SK-N-SH treated with all-trans-retinoic acid at 6 μM for 48 hours (cell line): ENCODE measurements at places on chromosomes 13 and 19.
A peak's percentile ranks its signal among the peaks of the same experiment; 100 is the strongest.

GRCh38 chr13:77703408-77703807 lies 5.9 kb downstream of the SLAIN1 start:
- ATAC-seq: no peak

DNA sequence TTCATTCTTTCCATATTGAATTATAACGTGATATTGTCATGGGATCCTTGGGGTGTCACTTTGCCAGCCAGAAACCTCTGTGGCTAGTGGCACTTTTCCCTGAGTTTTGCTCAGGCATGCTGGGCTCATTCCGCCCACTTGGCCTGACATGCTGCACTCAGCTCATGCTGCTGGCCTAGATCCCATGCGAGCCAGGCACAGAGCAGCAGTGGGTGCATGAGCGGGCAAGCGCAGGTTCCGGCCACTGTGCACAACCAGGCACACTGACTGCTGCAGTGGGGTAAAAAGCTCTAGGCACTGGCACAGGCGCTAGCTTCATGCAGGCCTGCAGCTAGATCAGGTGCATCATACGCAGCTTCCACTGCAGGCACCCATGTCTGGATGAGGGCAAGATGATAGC lies 221.2 kb downstream of the MAB21L1 start:
- no peak for ATAC-seq

- ATAC-seq: no peak
Measured at GRCh38 chr13:95317039-95317989, 16.1 kb upstream of the ABCC4 start.

DNA sequence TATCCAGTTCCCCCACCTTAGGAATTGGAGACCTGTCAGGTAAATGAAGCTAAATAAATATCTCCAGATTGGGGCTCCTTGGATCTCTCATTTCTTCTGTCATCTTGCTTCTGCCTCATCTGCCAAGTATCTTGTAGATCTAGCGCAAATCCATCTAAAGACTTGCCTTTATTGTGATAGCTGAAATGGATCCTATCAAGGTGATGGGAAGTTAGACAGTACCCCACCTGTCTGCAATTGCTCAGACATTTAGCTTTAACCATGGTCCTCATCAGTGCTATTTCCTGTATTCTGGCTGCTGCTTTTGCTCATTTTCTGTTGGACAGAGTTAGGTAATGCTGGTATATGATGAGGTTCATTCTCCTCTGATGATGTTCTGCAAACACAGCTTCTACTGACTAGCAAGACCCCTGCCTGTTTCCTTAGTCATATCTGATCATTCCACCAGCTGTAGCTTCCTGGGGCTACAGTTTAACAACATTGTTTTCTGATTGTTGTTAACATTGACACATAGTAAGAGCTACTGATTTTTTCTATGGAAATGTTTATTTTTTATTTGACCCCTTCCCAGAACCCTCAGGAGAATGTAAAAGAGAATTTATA lies 340.0 kb downstream of the DCT start:
- peak; percentile 38; the same call in 2 of the 3 replicates for ATAC-seq

- no peak for ATAC-seq
Measured at GRCh38 chr19:34393629-34394028, 10.6 kb upstream of the PDCD2L start.

GRCh38 chr19:4538601-4538954 lies 1.3 kb downstream of the LRG1 start:
- ATAC-seq: no peak

- ATAC-seq: no peak
Measured at GRCh38 chr13:55155046-55155445, 1985.7 kb upstream of the PRR20A start.

GRCh38 chr19:2014731-2015607 lies 545 bp downstream of the BTBD2 start:
- ATAC-seq: peak; percentile 38

- no peak for ATAC-seq
Measured at GRCh38 chr13:100876044-100876403, 201.4 kb upstream of the TMTC4 start.

DNA sequence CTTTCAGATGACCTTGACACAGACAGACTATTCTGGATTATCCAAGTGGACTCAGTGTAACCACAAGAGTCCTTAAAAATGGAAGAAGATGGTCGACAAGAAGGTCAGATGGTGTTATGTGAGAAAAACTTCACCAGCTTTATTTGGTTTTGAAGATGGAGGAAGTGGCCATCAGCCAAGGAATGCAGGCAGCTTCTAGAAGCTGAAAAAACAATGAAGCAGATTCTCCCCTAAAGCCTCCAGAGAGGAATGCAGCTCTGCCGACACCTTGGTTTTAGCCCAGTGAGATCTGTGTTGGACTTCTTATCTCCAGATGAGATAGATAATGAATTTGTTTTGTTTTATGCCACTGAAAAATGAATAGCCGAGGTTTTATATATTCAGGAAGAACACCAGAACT lies 501.5 kb downstream of the DCT start:
- no peak for ATAC-seq

DNA sequence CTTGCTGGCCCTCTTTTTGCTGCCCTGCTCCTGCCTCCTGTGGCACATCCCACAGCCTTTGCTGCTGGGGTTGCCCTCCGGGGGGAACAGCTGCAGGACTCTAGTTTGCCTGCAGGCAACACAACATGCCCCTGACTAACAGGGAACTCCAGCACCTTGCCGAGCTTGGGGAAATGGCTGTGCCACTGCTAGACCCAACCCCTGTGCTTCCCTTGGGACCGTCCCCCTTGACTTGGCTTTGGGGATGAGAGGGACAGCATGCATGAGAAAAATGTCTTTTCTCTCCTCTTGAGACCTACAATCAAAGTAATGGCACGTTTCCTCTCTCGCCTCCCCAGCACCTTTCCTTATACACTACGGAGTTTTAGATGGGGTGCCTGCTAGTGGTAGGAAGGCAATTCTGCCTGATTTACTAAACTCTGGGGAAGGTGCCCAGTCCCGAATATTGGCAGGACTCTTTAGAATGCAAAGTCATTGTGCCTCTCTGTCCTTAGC lies 12.4 kb upstream of the VWA8 start:
- ATAC-seq: no peak

- no peak for ATAC-seq
Measured at GRCh38 chr19:15028490-15028889, 20.8 kb upstream of the CASP14 start.

DNA sequence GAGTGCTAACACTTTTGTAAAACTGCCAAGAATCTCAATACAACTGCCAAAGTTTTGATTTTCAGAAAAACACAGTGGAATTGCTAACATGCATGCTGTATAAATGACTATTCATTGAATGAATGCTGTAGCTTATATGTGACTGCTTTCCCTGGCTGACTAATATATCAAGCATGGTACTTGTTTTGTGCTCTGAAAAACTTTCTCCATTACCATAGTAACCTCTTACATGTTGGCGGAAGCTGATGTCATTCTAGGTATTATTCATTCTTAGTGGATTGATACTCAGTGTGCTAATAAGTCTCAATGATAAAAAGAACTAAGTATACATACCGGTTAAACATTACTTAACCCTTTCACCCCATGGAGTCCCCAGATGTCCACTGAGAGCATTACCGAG lies 166.1 kb upstream of the MYO16 start:
- ATAC-seq: no peak; the same call in 2 of the 3 replicates

- ATAC-seq: no peak
Measured at GRCh38 chr13:100274942-100275506, 186.1 kb downstream of the PCCA start.

- peak; percentile 10; the same call in 1 of the 3 replicates for ATAC-seq
Measured at GRCh38 chr19:46925548-46925950, 64.8 kb downstream of the ARHGAP35 start.

DNA sequence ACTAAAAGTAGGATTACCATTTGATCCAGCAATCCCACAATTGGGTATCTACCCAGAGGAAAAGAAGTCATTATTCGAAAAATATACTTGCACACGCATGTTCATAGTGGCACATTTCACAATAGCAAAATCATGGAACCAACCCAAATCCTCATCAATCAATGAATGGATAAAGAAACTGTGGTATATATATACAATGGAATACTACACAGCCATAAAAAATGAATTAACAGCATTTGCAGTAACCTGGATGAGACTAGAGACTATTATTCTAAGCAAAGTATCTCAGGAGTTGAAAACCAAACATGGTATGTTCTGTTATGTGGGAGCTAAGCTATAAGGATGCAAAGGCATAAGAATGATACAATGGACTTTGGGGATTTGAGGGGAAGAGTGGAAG lies 3.0 kb downstream of the ZNF708 start:
- no peak for ATAC-seq

GRCh38 chr13:78659732-78660494 lies 958 bp upstream of the OBI1 start:
- peak; percentile 67 for ATAC-seq

- ATAC-seq: no peak
Measured at GRCh38 chr19:18502638-18503294, 19.1 kb downstream of the ELL start.

GRCh38 chr13:53442979-53443378 lies 414.4 kb downstream of the OLFM4 start:
- no peak for ATAC-seq

DNA sequence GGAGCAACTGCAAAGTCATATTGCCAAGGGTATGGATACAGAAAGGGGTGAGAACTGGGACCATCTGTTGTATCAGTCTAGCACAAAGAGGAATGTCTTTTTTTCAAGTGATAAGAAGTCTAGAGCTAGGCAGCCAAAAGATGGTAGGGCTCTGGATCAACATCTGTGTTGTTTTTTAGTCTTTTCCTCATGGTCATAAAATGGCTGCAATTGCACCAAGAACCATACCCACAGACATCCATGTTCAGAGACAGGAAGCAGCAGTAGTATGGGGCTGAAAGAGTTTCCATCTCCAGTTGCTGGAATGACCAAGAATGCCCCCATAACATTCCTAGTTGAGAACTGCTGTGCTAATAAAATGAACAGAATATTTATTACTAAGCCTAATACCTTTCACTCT lies 25.6 kb downstream of the KCNC3 start:
- no peak for ATAC-seq

DNA sequence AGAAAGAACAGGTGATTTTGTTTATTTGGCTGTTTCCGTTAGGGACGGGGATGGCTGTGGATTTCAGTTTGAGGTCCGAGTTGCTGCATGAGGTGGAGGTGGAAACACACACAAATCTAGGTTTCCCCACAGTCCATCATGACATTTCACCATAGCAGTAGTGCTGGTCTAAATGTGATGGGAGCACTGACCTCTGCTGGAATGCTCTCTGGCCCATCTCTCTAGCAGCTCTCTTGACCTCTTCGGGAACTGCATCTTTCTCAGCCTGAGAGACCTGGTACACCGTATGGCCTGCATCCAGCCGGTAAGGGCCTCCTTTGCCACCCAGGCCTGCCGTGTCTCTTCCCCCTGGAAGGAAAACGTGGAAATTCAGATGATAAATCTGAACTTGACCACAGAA lies 154.0 kb downstream of the RGCC start:
- ATAC-seq: no peak

GRCh38 chr13:39976481-39976880 lies 321.0 kb downstream of the COG6 start:
- ATAC-seq: no peak

- ATAC-seq: no peak
Measured at GRCh38 chr19:58203814-58204475, 21.1 kb downstream of the ZNF274 start.

DNA sequence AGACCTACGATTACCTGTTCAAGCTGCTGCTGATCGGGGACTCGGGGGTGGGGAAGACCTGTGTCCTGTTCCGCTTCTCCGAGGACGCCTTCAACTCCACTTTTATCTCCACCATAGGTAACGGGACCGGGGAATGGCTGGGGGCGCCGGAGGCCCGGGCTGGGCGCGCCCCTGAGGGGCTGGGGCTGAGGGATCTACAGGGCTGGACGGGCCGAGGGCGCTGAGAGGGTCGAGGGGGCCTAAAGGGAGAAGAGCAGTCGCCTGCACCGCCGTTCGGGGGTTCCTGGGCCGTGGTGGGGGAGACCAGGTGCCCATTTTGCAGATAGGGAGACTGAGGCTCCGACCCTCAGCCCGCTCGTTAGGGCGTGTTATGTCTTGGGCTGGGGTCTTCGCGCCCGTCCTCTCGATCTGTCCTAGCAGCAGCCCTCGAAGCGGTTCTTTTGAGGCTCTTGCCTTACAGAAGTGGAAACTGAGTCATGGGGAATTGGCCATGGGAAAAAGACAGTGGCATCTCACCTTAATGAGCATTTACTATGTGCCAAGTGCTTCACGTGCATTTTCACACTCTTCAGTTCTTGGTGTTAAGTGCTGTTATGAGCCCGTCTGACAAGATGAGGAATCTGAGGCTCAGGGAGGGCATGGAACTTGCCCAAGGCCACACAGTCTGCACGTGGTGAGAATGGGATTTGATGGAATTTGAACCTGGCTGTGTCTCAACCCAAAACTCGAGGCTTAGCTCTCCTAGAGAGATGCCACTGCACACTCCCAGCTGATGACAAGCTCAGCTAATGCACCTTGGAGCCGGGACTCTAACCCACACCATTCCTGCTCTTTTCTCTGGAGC lies 442 bp downstream of the RAB8A start:
- ATAC-seq: peak; percentile 7

- peak; percentile 79 for ATAC-seq
Measured at GRCh38 chr19:32691952-32692726, 518 bp downstream of the NUDT19 start.

DNA sequence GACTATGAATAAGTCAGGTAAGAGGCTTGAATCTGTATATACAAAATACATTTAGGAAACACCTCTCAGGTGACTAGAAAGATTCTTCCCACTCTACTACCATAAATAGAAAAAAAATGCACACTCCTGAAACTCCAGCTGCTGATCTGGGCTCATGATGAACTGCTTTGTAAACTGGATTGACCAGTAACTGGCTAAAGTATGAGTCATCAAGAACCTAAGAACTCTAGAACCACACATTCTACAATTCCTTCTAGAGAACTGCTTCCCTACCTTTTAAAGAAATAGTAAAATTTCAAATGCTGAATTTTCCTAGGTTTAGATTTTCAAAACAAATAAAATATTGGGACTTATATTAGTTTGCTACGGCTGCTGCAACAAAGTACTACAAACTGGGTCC lies 55.2 kb downstream of the ELF1 start:
- no peak for ATAC-seq

- no peak for ATAC-seq
Measured at GRCh38 chr13:69600811-69601210, 506.8 kb upstream of the ATXN8OS start.

DNA sequence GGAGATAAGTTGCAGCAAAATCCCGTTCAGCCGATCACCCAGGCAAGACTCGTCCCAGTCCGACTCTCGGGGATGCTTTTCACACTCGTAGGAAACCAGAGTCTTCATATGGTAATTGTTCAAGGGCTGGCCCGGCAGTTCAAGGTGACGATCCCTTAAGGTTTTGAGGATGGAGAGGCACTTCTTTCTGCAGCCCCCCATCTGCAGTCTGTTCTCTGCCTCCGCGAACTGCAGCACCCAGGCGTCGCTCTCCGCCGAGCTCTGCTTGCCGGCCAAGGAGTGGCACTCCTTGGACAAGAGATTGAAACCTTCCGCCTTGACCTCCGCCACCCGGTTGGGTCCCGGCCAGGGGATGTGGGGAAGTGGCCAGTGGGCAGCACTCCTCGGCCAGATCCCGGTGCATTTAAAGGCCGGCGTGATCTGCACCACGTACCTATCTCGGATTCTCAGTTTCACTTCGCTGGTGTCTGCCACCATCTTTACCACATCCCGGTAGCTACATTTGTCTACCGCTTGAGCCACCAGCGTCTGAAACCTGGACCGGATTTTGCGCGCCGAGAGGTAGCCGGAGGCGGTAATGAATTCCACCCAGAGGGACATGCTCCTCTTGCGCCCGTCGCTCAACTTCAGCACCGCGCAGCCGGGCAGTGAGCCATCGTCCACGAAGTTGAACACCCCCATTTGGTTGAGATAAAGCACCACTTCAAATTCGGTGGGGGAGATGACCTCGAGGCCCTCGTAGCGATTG lies 1.1 kb downstream of the MAB21L1 start:
- ATAC-seq: no peak
